AG04450 (cell line): ENCODE measurements at places on chromosomes 5 and 9. TPM values are rescaled to one million over a fixed set of nuclear protein-coding genes. Genes with fewer than 3 reads are reported as not detected.
A peak's percentile ranks its signal among the peaks of the same experiment; 100 is the strongest.

Gene RUSC2
- polyA plus RNA-seq = 17.4 and 19.3 TPM in 2 replicates

DNA sequence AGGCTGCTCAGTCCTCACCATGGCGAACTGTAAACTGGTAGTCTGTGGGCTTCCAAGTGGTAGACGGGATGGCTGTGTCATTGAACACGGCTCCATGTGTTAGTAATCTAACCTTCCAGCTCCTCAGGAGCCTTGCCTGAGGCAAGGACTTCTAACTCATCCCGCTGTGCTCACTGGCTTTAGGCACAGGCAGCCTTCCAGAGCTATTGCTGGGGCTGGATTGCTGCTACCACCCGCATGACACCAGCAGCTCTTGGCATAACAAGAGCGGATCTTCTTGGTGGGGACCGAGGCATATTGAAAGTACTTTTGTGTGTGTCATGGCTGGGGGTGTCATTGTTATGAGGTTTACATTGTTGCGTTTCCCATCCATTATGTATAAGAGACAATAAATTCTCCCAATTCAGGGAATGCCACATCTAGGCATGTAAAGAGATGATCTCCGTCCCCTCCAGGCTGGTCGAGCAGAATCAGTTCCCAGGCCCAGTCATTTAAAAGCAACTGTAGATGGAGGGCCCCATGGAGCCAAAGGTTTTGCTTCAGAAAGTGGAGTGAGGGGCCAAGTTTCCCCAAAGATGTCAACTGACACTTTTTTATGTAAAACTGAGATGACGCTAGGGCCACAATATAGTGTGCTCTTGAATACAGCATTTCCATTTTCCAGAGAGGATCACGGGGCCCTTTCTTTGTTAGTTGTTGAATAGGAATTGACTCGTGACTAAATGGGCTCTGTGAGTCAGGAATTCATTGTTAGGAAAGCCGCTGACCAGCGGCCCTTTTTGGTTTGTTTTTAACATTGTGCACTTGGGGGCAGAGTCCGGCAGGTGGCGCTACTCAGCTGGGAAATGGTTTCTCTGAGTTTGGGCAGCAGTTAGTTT lies 759.5 kb downstream of the TAF11L14 start:
- no peak for DNase-seq

DNA sequence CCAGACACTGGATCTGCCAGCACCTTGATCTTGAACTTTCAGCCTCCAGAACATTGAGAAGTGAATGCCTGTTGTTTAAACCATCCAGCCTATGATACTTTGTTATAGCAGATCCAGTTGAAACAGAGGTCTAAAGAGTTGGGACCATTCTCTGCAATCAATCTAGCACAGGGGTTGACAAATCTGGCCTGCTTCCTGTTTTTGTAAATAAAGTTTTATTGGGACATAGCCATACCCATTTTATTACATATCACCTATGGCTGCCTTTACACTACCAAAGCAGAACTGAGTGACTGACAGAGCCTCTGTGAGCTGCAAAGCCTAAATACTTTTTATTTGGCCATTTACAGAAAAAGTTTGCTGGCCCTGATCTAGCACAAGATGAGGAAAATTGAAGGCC lies 62.0 kb downstream of the BARX1 start:
- no peak for DNase-seq

GRCh38 chr9:36964791-36965190 lies 69.3 kb downstream of the PAX5 start:
- DNase-seq = no peak

Gene ABLIM3
- 52.6 and 60.6 TPM in 2 replicates for polyA plus RNA-seq

GRCh38 chr5:142210011-142210410 lies 101.4 kb downstream of the NDFIP1 start:
- no peak for DNase-seq

Gene AQP3
- 10.6 and 12.4 TPM in 2 replicates for polyA plus RNA-seq

DNA sequence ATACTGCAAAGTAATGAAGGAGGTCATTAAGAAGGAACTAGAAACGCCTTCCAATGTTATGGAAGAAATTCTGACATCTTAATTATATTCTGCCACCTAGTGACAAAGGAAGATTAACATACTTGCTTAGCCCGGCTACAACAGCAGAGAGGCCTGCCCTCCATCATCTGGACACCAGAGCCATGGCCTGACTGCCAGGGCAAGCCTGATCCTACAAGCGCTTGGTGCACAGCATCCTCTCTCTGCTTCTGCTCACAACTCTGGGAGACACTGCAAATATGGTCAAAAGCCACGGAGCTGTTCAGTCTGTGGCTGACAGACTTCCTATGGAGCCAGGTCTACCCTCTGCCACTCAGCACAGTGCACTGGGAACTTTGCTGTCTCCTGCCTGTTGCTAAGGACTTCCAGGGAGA lies 87.3 kb upstream of the SLC44A1 start:
- DNase-seq = peak; percentile 42

- no peak for DNase-seq
These were observed 104.8 kb downstream of the GABBR2 start for GRCh38 chr9:98603821-98604383.

DNA sequence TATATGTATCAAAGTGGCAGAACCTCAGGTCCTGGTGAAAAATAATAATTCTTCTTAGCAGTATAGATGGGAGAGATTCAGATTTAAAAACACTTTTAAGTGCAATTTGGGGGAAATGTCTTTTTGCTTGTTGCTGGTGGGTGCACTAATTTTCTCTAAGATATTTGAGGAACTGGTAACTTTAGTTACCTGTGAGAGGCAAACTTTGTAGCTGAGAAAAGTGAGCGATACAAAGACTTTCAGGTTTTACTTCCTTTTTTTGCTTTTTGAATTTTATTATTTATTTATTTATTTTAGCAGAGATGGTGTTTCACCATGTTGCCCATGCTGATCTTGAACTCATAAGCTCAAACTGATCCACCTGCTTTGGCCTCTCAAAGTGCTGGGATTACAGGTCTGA lies 303.1 kb upstream of the PTGER4 start:
- DNase-seq = no peak

Gene PRSS3
- 0.64 and 0.81 TPM in 2 replicates for polyA plus RNA-seq

DNA sequence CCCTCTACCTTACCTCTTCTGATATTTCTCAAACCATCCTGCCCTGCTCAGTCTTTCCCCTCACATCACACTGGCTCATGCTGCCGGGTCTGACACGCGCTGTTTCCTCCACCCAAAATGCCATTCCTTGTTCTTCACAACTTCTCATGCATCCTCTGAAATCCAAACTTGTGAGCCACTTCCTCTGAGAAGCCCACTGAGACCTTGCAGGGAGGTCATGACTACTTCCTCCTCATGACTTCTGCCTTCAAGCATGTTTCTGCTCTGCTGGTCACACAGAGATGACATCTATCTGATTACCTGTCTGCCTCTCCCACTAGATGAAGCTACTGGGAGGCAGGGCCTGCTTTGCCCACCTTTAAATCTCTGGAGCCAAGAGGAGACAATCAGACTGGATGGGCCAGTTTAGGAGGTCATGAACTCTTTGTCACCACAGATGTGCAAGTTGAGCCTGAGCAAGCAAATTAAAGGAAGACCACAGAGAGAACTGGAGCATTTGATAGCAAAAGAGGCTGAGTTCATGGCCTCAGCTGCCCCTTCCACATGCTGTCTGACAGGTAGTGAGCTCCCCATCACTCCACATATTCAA lies 119.8 kb upstream of the TBC1D2 start:
- peak; percentile 46 for DNase-seq

Gene GARIN3
- polyA plus RNA-seq = not detected in 2 replicates

GRCh38 chr9:16039988-16040761 lies 487.3 kb downstream of the CCDC171 start:
- DNase-seq = peak; percentile 76

GRCh38 chr9:588981-589380 lies 252.5 kb upstream of the DMRT1 start:
- DNase-seq = no peak

DNA sequence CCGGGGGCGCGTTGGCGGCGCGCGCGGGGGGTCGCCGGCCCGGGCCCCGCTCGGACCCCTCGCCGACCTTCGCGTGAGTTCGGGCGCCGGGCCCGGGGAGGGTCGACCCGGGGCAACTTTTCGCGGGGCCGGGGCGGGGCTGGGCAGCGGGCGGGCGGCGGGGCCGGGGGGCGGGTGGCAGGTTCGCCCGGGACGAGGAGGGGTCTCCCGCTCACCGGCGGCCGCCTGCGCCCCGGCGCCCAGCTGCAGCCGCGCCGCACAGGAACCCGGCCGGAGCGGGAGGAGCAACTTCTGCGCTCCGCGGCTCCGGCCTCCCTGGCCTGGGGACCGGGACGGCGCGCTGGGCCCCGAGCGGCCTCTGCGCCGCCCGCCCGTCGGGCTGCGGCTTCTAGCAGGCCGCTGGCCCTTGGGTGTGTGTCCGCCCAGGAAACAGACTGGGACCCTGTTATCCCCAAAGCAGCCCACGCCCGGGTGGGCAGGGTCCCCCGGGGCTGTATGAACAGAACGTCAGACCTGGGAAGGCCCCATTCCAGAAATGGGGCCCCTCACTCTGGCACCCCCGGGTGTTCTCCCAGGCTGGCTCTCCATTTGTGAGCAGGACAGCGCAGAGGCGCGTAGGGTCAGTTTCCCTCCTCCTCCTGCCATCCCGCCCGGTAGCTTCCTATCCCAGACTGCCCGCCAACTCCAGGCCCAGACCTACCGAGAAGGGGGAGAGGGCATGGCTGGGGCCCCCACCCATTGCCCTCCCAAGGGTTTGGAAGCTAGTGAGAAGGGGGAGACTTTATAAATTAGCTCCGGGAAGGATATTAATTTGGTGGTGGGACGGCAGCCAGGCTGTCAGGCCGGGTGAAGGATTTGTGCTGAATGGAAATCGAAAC lies 708 bp downstream of the RXRA start:
- no peak for DNase-seq
